ENCODE measurements at places on chromosomes 3 and 15.

GRCh38 chr3:78434801-78435200 is 1333.0 kb downstream of the ROBO1 start:
- DNase-seq: no peak

DNA sequence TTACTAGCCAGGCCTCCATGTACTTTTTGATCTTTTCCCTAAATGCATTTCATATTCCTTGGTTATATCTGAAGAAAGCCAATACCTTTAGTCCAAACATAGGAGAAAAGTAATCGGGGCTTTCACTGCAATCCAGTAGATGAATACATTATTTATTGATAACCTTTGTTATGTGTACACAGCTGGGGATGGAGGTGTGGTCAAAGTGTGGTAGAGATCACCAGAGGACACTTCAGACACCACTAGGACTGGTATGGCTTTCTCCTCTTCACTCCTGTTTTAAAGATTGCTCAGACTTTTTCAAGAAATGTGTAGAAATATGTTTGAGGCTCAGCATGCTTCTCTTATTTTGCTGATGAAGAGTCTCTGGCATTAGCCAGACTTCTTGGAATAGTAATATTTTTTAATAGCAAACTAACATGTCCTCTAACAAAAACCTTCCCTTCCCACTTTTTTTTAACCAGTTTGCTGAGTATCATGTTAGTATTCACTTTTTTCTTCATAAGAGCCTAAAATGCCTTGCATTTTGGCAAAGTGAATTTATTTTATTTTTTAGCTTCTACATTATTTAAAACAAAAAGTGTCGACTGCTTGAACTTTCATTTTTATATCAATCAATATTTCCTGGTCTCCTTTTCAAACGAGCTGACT is 65.6 kb upstream of the MBNL1 start:
- no peak for DNase-seq

- no peak for DNase-seq
These were observed 38.9 kb upstream of the MYZAP start for GRCh38 chr15:57552678-57553334.

DNA sequence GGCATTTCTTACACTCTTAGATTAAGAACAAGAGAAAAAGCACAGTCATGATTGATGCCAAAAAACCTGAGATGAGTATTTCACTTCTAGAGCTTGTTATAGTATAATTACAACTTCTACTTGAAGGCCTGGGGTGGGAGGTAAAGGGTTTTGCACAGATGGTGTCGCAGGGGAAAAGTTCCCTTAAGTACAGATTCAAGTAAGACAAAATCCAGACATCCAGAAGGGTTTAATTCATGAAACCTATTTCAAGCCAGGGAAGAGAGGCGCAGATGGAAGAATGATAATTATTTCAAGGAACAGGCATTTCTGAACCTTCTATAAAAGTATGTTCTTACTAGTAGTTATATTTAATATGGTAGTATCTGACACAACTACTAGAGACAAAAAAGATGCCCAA is 70.6 kb downstream of the TM4SF4 start:
- DNase-seq: no peak

GRCh38 chr3:197256836-197257444 is 41.5 kb downstream of the DLG1 start:
- DNase-seq: peak; percentile 65

- no peak for DNase-seq
These were observed 139.6 kb upstream of the SKOR1 start for GRCh38 chr15:67685716-67686115.

- DNase-seq: peak; percentile 13
These were observed 13.0 kb upstream of the TSEN2 start for GRCh38 chr3:12471241-12471640.

- no peak for DNase-seq
These were observed 215.6 kb downstream of the CADPS start for GRCh38 chr3:62659660-62660059.

- DNase-seq: no peak
These were observed 604.3 kb downstream of the FGF12 start for GRCh38 chr3:192122832-192123594.

DNA sequence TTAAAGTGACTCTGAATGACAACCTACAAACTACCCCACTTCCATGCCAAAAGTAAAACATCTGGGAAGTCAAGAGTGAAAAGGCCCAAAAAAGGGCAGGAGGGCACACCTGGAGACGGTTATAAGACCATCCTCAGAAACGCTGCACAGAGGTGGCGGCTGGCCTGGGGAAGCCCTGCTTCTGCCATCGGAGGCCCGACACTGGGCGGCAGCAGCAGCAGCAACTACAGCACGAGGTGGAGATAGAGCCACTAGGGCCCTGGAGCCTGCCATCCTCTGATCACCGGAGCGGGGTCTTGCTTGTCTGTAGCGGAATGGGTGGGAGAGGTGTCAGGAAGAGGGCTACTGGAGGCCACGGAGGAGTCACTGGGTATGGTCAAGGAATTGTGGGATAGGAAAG is 283.3 kb downstream of the ADAMTS17 start:
- DNase-seq: no peak

DNA sequence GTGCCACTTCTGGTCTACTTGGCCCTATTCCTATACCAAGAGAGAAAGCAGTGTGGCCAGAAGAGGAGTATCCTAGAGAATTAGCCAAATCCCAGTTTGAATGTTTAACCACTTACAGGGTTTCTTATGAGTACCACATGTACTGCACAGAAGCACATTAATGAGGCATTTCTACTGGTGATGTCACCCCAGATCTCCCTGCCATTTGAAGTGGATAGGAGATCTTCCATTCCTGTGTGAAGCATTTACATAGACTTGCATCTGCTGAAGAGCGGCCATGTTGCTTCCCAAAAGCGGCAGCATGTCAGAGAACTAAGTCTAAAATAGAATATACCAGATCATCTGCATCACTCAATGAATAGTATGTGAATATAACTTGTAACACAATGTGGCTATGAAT is 108.4 kb upstream of the TUSC7 start:
- no peak for DNase-seq

- DNase-seq: no peak
These were observed 317.8 kb upstream of the SLITRK3 start for GRCh38 chr3:165513715-165514701.

DNA sequence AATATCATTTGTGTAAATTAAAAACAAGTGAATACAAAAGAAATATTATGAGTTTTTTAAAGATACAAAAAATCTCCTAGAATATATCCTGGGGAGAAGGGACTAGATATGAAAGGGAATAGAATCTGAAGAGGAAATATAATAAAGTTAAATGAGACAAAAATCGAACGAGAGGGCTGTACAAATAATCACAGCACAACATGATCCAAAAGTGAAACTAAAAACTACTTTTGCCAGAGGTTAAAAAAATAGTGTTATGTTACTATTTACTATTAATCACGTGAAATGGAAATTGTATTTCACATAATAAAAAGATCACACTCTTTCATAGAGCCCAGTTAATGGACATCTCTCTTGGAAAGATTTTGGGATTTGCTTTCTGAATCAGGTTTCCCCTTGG is 28.6 kb downstream of the CGGBP1 start:
- DNase-seq: peak; percentile 53

DNA sequence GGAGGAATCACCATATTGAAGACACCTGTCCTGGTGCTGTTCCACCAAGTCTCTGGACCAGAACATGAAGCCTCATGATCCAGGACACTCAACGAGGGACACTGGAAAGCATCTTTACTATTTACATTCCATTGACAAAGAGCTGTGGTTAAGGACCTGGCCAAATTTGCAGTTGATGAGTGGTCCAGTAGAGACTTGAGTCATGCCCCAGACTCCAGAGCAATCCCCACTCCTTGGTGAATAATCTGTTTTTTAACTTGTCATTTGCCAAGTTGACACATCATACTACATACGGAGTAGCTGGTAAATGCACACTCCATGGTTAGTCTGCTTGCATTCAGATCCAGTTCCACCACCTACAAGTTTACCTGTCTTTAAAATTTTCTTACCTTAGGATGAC is 1.2 kb upstream of the COL6A6 start:
- no peak for DNase-seq

DNA sequence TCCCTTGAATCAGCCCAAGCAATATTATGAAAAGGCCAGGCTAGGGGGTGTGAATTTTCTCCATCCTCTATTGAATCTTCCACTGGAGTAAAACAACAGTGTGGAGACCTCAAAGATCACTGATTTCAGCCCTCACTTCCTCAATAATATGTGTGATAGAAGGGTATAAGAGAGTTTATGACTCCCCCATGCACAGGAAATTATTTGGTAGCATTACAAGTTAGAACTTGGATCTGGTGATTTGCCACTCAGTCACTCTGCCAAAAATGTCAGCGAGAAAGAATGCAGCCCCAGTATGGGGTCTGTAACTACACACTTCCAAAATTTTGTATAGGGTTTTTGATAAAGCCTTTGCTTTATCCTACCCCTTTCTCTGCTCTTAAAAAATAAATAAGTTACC is 81.0 kb upstream of the KCNMB2 start:
- DNase-seq: no peak

DNA sequence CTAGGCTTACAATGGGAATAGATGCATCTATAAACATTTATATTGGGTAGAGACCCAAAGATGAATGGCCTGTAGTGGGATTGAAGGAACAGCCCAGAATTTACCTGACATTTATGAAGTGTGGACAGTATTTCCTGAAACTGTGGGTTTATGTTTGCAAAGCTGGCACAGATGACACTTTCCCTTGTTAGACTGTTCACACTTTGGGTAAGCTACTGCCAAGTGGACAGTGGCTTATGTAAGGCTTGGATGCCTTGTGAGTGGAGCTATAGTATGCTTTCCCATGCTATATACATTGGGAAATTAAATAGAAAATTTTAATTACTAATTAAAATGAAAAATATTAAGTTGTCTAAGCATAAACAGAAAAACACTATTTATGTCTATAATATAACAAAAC is 48.5 kb downstream of the STARD9 start:
- no peak for DNase-seq

DNA sequence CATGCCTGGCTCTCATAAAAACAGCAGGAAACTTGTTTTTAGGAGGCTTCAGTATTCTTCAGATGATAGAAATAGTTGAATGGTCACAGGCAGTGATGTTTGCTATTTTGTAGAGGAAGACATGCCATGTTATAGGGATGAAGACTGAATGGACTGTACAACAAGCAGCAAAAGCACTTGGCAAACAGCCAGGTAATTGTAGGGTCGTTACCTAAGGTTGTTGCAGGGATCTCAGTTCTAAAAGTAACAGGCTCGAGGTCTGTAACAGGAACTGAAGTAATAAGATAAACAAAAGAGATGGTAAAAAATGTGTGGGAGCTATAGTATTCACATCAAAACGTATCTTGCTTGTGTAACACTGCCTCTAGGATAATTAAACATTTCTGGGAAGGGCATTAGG is 116.3 kb downstream of the TFG start:
- DNase-seq: no peak

DNA sequence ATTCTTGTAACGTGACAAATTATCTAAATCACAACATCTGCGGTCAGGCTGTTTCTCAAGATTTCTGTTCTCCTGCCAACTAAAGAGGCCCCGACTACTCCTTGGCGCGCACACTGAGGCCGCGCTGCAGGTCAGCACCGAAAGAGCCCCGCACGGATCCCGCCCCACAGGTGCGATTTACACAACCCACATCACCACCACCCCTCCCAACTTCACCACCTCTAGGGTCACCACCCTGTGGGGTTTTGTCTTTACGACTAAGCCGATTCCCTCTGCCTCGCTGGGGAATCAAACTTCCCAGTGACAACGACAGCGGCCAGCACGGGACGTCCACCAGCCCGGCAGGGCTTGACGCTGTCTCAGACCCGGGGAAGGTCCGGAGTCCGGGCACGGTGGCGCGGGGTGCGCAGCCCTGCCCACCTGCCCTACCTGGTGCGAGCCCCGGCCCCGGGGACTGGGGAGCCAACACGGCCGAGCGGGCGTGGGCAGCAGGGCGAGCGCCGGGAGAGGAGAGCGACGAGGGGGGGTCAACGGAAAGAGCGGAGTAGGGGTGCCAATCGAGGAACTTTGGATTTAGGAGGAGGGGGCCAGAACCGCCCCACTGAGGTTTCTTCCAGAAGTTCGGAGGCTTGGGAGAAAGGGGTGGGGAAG is 764 bp downstream of the UACA start:
- no peak for DNase-seq

DNA sequence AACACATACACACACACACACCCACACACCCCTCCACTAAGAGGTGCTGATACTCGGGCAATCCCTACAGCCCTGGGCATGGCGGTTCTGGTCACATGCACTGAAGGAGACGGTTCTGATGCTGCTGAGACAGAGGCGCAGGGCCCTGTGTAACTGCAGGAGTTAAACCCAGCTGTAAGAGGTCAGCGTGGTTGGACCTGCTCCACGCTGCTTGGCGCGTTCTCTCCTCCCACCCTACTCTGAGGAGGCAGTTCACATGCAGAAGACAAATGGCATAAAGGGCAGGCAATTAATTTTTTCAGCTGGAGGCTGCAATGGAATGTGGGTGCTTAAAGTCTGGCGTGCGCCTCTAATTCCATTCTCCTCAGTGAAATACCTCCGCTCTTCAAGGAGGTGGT is 35.2 kb downstream of the GRK7 start:
- DNase-seq: no peak

GRCh38 chr3:184827572-184827971 is 15.6 kb downstream of the VPS8 start:
- no peak for DNase-seq

GRCh38 chr15:38242055-38242454 is 10.6 kb upstream of the SPRED1 start:
- DNase-seq: no peak

GRCh38 chr15:68373028-68373427 is 58.9 kb downstream of the ITGA11 start:
- DNase-seq: no peak

GRCh38 chr3:128376516-128376915 is 90.2 kb downstream of the DNAJB8 start:
- DNase-seq: no peak

- DNase-seq: no peak
These were observed 118.4 kb upstream of the FLNB start for GRCh38 chr3:57889807-57890206.

GRCh38 chr3:56990641-56991015 is 69.8 kb upstream of the SPATA12 start:
- DNase-seq: no peak

- DNase-seq: no peak
These were observed 36.4 kb downstream of the CFAP100 start for GRCh38 chr3:126431103-126431534.

DNA sequence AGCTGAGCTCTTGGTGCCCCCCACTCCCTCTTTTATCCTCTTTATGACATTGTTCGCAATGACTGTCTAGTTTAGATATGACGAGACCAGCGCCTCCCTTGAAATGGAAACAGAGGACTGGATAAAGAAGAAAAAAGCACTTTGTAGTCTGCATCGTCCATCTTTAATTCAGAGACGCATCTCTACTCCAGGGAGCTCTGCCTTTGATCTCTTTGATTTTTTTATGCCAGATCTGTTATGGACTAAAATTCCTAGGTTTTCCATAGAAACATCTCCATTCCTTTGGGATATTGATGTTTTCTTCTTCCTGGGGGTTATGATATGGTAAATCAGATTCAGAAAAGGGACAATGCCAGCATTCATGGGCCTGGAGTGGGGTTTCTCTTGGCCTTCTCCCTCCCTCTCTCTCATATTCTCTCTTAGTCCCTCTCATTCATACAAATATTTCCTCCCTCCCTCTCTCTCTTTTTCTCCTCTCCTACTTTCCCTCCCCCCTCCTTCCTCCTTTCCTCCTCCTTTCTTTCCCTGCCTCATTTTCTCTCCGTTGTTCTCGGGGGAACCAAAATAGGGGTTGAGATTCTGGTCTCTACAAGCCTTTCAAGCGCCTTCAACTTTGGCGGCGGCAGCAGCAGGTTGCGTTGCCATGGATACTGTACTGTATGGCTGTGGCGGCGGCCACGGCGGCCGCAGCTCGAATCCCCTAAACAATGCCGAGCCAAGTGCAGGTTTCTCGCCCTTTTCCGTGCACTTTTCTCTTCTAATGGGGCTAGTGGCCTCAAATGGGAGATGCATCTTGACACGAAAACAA is 45.5 kb downstream of the ZIC4 start:
- no peak for DNase-seq
